ENCODE measurements at places on chromosomes 3 and 15.

- no peak for DNase-seq
These were observed 23.2 kb downstream of the MINAR1 start for GRCh38 chr15:79455361-79455760.

- DNase-seq: no peak
These were observed 22.8 kb downstream of the MESP1 start for GRCh38 chr15:89728254-89728653.

DNA sequence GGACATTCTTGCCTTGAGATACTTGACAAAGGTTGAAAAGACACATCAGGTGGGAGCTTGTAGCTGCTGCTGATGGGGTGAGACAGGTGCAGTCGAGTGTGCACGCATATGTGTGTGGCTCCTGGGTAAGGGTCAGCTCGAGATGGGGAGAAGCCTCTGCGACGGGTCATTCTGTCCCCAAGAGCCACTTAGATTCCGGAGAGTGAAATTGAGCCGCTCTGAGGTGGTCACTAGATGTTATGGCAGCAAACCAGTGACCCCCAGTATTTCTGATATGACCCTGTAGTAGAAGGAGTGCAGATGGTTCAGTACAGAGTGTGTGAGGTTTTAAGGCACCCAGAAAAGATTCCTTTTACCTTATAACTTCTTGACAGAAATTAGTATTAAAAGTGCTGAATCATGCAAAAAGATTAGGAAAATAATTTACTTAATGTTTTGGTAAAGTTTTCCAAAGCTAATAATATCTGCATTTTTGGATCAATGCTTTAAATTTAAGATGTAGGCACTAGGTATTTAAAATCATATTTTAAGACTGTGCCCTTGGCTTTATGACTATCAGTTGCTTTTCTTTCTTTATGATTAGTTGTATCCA, 241.9 kb upstream of the TOPAZ1 start:
- DNase-seq: no peak

- no peak for DNase-seq
These were observed 28.9 kb upstream of the LSAMP start for GRCh38 chr3:116474032-116474780.

- no peak for DNase-seq
These were observed 79.9 kb downstream of the NR2F2 start for GRCh38 chr15:96410175-96411055.

GRCh38 chr15:93270937-93271467, 182.0 kb upstream of the RGMA start:
- no peak for DNase-seq

DNA sequence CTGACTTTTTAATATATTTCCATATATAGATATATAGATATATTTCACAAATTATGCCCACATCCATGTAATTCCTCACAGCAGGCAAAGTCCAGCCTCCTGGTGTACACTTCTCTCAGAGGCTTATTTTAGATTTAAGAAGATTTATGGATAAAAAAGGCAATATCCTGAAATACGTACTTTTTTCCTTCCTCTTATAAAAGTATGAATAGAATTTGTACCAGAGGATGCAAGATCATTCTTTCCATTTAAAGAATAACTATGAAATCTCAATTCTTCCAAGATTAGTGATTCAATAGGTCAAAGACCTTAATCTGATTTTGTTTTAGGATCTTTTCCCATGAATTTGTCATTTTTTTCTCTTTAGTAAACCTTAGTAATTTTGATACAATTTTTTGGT, 597.9 kb upstream of the TBL1XR1 start:
- DNase-seq: no peak

- no peak for DNase-seq
These were observed 489.7 kb upstream of the LMCD1 start for GRCh38 chr3:8011902-8012301.

DNA sequence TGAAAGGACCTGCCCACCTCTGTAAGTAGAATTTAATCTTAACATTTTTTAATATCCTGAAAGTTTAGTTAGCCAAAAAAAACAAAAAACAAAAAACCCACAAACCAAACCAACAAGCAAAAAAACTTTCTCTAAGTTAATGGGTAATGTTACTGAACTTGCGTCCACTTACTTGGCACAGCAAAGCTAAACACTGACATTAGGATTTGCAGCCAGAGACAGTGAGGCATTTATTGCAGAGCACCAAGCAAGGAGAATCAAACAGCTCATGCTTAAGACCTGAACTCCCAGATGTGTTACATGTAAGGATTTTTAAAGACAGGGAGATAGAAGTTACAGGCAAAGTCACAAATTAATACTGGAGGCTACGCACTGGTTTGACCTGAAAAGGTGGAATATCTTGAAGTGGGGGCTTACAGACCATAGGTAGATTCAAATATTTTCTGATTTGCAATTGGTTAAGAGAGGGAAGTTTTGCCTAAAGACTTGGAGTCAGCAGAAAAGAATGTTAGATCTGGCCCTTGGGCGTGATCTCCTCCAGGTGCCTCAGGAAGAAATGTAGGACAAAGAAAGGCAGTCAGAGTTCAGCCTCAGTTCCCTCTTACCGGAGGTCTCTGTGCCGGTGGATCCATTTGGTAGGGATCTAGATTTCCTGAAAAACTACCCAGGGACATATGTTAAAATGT, 205.0 kb downstream of the ADAMTSL3 start:
- DNase-seq: no peak

DNA sequence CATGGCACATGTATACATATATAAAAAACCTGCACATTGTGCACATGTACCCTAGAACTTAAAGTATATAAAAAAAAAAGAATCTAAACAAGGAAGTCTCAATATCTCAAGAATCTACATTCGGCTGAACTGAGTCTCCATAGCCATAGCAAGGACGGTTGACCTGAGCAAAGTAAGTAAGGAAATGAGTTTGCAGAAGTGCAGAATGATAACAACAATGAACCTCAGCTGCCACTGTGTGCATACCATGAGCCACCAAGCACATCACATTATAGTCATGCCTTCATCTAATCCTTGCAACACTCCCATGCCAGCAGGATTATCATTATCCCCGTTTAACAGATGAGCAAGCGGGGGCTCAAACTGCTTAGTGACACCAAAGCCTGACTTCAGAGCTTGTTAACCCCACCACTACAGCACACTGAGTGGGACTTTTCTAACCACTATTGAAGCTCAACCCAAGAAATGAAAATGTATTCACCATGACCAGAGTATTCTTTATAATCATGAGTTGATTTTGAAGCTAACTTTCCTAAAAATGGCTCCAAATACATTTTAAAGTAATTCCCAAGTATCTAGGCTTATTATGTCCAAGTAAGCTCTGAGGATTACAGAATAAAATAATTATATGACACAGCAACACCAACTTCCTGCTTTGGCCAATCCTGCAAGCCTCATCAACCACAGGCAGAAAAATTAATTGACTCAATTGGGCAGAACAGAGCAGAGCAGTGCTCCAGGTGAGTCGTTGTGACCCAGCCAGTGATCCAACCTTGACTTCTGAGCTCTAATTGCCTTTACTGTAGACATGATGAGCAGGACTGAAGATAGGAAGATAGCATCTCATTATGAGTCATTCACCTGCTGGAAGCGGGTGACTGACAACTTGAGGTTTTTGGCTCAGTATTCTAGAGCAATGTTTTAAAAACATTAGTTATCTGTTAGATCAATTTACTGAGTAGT, 47.3 kb upstream of the IL12A start:
- DNase-seq: no peak

DNA sequence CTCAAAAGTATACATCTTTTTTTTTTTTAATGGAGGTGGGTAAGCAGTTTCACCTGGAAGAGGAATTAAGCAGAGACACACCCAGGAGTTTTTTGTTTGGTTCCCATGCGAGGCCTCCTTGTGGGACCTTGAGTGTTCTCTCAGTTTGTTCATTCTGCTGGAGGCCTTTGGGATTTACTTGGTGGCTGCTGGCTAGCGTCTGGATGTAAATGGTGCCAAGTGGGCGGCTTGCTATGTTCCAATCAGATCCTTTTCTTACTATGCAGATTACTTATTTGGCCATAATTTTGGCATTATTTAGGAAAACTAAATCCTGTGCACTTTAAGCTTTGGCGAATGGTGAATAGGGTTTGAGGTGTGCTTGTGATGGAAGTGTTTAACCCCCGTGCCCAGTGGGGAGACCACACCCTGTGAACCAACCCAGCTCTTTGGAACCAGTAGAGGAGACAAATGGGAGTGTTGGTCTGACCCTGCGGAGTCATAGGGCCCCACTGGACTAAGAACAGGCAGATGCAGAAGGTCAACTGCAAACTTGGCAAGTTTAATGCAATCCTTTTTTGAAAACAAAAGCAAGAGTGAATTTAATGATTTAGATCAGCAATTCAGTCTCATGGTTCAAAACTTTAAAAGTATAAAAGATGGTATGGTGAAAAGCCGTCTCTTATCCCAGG, 79.4 kb downstream of the EBLN2 start:
- no peak for DNase-seq

DNA sequence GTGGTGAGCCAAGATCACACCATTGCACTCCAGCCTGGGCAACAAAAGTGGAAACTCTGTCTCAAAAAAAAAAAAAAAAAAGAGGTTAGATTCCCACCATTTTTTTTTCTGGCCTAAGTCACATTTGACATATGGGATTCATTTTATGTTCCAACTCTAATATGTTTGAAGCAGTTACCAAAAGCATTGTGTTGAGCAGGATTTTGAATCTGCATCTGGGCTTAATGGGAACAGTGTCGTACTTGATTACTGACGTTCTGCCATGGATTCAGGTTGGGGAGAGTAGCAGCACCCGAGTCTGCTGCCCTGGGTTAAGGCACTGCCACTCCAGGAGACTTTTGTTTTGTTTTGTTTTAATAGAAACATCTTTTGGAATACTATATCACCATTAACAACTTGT, 348.7 kb upstream of the TBL1XR1 start:
- DNase-seq: no peak

GRCh38 chr15:78100886-78101285, 8.5 kb downstream of the SH2D7 start:
- DNase-seq: no peak

Data from CD4-positive, alpha-beta T cell treated with Interferon alpha-2 for 1 hour (primary cell).